HuH-7.5 (cell line): ENCODE measurements at places on chromosomes 5 and 9.

GRCh38 chr9:89002987-89003386 is 11.7 kb downstream of the S1PR3 start:
- DNase-seq = no peak

DNA sequence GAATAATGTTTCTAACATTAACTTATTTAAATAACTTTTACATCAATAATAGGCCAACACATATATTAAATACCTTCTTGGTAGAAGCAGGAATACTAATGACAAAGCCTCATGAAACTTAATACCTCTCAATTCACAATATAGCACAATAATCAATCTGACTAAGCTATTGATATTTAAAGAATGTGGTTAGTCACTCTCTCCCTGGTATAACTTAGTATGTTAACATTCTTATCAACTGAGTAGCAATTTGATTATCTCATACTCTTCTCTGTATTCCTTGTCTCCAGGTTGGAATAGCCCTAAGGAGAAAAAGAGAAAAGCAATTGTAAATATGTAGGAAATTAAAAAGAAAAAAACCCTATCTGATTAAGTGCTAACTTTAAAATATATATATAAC is 4.9 kb upstream of the PGGT1B start:
- DNase-seq = no peak

DNA sequence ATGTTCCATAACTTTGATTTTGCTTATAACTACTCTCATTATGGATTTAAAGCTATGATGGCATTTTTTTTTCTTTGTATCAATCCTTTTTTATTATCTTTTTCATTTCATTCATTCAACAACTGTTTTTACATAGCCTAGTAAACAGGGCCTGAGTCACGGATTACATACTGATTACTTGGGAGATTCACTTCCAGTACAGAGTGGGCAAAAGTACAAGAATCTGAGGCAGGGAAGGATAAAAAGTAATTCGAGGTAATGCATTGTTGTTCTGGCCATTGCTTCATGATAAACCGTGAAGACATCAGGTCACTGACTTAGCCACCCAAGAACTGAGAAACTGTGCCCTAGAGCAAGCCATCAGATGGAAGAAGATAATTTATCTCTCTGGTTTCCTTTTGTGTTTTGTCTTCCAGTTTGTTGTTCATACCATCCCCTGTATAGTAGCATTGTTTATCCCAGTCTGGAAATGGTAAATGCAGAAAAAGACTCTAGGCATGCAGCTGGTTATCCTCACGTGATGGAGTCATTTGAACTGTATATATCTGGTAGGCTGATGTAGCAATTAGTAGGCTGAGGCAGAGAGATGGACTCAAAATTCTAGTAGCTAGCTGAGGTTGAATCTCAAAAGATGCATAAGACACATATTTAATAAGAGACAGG is 145.6 kb downstream of the CNTLN start:
- no peak for DNase-seq

DNA sequence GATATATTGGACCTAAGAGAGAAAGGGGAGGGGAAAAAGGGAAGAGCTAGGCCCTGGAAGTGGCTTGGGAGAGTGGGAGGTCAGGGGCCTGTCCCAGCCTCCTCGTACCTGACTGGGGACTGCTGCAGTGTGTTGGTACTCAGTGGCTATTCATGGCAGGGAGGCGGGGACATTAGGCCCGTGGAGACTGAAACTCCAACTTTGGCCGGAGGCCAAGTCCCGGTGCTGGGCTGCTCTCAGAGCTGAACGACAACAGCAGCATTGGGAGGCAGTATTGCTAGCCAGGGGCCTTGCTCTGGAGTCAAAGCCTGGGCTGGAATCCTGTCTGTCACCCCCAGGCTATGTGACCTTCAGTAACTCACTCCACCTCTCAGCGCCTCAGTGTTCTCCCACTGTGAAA is 37.8 kb downstream of the NEURL1B start:
- no peak for DNase-seq

DNA sequence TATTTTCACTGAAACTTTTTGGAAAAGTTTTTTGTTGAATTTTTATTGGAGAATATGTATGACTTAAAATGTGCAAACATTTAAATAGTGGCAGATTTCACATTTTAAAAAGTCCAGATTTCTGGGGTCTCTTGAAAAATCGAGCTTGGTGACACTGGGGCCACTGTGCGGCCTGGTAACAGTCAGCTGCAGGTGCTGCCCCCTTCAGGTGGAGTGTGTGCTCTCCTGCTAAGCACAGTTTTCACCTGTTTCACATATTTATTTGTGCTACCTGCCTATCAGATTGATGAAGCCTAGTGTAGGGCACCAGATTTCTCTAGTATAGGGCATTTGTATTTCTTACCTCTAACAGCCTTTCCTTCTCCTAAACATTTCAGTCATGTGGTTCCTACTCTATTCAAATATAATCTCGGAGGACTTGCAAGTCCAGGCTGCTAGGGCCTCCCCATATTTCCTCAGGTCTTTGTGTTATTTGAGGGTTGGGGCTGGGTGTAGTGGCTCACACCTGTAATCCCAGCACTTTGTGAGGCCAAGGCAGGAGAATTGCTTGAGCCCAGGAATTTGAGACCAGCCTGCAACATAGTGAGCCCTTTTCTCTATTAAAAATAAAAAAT is 95.8 kb upstream of the KLF9 start:
- DNase-seq = peak; percentile 17

DNA sequence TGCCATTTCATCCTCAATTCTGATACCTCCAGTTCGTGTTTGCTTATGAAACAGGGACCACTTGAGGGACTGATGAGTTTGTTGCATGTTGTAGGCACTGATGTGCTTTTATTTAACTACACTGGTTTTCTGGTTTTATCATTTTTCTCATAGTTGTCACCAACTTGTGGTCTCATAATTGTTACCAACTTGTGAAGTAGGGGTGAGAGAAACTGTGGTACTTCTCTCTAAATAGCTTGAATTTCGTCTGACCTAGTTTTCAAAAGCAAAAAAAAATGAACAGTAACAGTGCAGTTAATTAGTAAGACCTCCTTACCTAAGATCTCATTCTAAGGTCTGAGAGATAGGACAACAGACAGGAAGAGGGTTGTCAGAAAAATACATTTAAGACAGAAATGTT is 78.0 kb downstream of the ANXA2R start:
- no peak for DNase-seq

GRCh38 chr9:126438741-126439401 is 112.2 kb downstream of the MVB12B start:
- no peak for DNase-seq

DNA sequence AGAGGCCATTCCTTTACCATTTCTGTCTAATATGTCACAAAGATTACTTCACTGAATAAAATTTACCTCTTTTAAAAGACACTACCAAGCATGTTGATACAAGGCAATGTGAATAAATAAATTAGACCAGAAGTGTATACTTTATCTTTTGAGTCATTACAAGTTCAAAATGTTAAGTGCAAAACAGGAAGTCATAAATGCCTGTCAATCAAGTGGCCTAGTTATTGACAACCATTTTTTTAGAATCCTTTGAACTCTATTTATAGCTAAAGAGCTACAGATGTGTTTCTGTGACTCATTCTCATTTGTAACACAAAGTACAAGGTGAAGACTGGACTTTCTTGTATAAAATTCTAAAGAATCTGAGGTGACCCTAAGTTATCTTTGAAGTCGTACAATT is 602.7 kb upstream of the SEMA6A start:
- no peak for DNase-seq

DNA sequence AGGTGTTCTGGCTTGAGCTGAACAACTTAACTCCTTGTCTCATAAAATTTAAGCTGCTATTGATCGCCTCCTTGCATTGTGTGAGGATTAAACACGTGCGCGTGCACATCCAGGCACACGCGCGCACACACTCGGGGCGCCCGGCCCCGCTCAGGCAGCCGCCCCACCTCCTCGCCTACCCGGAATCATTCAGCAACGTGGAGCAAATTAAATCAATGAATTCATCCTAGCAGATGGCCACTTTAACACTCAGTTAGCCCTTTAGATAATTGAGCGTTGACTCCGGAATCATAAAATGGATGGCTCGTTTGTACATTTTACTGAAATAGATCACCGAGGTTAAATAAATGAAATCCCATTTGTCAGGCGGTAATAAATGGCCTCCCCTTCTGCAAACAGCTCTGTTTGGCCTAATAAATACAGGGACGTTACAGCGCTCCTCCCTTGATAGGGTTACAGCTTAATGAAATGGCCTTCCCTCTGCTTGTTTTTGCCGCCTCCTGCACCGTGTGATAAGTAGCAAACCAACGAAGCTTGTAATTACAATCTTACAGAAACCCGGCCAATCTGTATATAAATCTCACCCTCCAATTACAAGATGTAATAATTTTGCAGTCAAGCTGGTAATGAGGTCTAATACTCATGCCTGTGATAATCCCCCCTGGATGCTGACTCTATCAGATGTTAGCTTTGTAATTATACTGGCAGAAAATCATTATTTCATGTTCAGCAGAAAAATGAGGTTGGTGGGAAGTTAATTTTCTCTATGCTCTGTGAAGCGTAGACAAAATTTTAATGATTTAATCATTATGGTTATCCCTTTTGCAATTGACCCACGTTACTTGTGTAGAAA is 229.7 kb upstream of the IRX4 start:
- no peak for DNase-seq

DNA sequence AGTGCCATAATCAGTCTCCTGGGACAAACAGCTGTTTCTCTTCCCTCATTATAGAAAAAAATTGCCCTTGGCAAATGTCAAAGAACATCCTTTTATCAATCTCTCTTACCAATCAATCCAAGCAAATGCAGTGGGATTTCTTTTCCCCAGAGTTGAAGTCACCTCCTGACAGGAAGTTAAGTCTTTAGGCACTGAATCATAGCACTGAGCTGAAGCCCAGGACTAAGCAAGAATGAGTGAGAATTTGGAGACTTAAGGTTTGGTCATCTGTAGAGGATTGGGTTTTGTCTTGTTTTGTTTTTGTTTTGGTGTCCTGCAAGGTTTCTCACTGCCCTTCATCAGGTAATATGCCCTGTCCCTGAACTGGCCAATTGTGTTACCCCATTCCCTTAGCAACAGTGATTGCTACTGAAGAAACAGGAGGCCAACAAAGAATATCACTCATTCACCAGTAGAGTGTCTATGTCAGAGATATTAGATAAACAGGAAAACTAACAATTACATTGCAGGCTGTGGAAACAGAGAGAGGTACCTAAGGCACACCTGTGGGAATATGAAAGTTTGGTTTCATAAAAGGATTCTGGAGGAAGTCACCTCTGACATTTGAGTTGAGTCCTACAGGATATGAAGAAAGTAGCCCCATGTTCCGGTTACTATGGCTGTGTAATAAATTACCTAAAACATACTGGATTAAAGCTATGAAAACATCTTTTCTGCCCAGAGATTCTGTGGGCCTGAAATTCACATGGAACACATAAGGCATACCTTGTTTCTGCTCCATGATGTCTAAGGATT is 4.5 kb upstream of the FXN start:
- DNase-seq = no peak

DNA sequence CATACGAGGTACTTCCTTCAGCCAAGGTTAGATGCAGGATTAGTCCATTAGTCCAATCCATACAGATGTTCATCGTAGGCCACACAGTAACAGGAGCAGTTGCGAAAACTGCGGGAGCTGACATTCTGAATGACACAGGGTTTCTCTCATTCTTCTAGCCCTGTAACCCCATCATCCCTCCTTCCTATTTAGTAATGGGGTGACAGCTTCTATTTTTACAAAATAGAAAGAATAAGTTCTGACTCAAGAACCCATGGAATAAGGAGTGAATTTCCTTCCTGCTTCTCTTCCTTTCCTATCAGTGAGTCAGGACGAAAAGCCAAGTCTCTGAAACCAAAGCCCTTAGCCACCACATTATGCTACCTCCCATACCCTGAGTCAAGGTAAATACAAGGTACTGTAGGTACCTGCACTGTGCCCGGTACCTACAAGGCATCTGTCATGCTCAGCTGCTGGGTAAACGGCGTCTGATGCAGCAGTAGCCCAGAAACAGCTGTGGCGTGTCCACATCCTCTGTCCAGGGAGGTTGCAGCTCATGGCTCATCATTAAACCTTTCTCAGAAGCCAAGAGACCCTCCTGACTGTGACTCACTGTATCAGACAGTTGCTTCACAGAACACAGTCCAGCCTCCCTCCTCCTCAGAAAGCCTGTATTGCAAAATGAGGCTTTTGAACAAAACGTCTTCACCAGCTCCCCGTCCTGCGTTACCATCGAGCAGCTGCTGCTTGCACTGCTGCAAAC is 84.2 kb downstream of the ESM1 start:
- DNase-seq = no peak

DNA sequence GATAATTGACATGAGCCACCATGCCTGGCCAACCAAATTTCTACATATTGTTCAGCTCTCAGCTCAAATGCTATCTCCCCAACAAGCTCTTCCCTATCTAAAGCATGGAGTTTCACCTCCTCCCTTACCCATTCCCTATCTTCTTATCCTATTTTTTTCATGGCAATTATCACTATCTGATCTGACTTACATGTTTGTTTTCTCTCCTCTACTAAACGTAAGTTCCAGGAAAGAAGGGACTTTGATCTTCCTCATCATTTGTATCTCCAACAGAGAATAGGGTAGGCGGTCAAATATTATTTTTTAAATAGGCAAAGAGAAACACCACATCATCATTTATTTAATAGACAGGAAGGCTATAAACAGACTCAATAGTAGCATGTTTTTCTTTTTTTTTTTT is 130.2 kb downstream of the DCP2 start:
- DNase-seq = no peak

- no peak for DNase-seq
These were observed 133.4 kb upstream of the PAPPA start for GRCh38 chr9:116020146-116020545.

DNA sequence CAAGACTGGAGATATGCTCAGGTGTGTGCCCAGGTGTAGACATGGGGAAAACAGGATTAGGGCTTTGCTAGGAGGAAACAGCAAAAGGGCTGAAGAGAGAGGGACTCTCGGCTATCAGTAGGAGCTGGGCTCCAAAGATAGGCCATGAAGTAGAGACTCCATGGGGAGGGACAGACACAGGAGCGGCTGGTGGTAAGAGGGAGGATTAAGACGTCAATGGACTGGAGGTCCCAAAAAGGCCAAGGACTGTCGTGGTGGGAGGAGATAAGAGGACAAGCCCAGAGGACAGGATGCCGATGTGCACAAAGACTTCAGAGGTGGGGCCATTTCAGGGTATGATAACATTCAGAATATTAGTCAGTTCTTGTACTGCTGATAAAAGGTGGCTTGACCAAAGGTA is 93.1 kb downstream of the SAXO1 start:
- no peak for DNase-seq

DNA sequence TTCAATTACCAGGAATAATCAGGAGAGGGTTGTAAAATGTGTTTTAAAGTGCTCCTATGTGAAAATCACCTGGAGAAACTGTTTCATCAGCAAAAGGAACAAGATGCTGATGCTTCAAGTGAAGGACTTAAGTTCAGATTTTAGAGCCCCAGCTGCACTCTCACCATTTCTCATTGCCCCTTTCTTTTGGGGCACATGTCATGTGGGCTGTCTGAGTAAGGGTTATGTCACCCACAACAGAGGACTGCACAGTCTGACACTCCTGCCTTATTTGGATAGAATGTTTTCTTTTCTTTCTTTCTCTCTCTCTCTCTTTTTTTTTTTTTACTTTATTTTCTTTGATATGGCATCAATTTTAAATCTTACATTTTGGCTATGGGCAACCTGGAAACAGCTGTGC is 204.1 kb upstream of the EFNA5 start:
- DNase-seq = no peak

DNA sequence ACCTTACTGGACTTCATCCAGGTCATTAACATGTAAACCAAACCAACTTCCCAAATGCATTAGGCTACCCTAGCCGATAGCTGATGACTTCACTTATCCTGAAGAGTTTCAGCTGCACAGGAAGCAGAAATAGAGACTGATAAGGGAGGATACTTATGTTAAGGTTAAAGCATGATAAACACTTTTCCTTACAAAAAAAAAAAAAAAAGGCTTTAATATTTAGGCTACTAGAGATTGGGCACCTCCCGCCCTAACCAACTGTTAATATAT is 1.6 kb upstream of the MEF2C start:
- no peak for DNase-seq
